ENCODE measurements at places on chromosomes 3 and 15. TPM values are rescaled to one million over a fixed set of nuclear protein-coding genes. Genes with fewer than 3 reads are reported as not detected.

GRCh38 chr3:159232966-159233365 lies 431.1 kb downstream of the MFSD1 start:
- DNase-seq = no peak

- no peak for DNase-seq
Observed at GRCh38 chr3:172448661-172449465, 607 bp upstream of the GHSR start.

- DNase-seq = no peak
Observed at GRCh38 chr3:58867621-58868020, 182.2 kb downstream of the CFAP20DC start.

DNA sequence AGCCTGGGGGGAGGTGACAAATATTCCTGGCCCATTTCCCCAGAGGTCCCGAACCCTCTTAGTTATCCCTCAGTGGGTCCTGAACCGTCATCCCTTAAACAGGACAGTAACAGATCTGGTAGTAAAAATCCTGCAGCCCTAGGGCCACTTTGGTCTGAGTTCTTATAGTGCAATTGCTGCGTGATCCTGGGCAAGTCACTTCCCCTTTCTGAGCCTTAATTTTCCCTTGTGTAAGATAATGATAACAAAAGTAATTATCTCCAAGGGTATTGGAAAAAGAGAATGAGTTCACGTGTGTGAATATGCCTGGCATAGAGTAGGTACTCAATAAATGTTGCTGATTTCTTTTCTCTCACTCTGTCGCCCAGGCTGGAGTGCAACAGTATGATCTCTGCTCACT lies 2.9 kb upstream of the JAGN1 start:
- DNase-seq = no peak

DNA sequence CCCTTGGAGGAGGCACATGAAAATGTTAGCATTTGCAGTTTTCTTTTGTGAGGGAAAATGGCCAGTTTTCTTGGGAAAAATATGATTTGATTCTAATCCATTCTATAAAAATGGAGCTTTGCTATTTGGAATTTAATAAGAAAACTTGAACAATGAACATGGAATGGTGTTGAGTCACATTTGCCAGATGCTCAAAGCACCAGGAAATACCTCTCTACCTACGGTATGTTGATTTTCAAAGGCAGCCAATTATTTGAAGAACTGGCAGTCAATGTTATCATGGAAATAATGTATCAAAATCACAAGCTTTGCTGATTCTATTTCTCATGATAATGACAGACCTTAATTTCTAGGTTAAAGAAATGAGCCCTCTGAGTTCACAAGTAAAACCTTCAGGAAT lies 14.9 kb downstream of the NME9 start:
- DNase-seq = no peak

GRCh38 chr3:194522579-194523046 lies 35.8 kb upstream of the ATP13A3 start:
- no peak for DNase-seq

GRCh38 chr3:118817748-118818165 lies 216.9 kb downstream of the IGSF11 start:
- DNase-seq = peak; percentile 1

DNA sequence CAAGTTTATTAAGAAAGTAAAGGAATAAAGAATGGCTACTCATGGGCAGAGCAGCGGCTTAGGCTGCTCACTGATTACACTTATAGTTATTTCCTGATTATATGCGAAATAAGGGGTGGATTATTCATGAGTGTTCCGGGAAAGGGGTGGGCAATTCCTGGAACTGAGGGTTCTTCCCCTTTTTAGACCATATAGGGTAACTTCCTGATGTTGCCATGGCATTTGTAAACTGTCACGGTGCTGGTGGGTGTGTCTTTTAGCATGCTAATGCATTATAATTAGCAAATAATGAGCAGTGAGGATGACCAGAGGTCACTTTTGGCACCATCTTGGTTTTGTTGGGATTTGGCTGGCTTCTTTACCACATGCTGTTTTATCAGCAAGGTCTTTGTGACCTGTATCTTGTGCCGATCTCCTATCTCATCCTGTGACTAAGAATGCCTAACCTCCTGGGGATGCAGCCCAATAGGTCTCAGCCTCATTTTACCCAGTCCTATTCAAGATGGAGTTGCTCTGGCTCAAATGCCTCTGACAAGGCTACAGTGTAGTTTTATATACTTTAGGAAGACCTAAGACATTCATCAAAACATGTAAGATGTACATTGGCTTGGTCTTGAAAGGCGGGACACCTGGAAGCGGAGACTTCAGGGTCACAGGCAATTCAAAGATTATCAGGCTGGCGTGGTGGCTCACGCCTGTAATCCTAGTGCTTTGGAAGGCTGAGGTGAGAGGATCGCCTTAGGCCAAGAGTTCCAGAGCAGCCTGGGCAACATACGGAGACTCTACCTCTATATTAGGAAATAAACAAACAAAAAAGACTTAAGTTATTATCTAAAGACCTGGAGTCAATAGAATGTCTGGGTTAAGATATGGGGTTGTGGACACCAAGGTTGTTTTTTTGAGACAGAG lies 3.2 kb upstream of the BLOC1S6 start:
- no peak for DNase-seq

- DNase-seq = no peak
Observed at GRCh38 chr3:149343951-149344350, 10.5 kb upstream of the TM4SF18 start.

- no peak for DNase-seq
Observed at GRCh38 chr3:190826018-190826417, 36.5 kb downstream of the GMNC start.

VIPR1 gene
- total RNA-seq = 1.1 TPM
